ENCODE measurements at places on chromosomes 13 and 19. TPM values are rescaled to one million over a fixed set of nuclear protein-coding genes. Genes with fewer than 3 reads are reported as not detected.

Gene ICAM5
- polyA plus RNA-seq = not detected

Gene APLP1
- not detected for polyA plus RNA-seq

Gene CACNA1A
- polyA plus RNA-seq = 3.1 TPM

Gene MCEMP1
- 0.73 TPM for polyA plus RNA-seq

Gene TEX101
- not detected for polyA plus RNA-seq

Gene FFAR3
- not detected for polyA plus RNA-seq

Gene MIR17HG
- polyA plus RNA-seq = 0.16 TPM

Gene FPR3
- polyA plus RNA-seq = not detected

Gene WASF3
- polyA plus RNA-seq = not detected

Gene TEX26
- not detected for polyA plus RNA-seq

Gene PPAN
- polyA plus RNA-seq = 37.5 TPM

Gene ZNF784
- polyA plus RNA-seq = 2.4 TPM

Gene PPP1R13L
- polyA plus RNA-seq = 1.6 TPM

Gene SOX21
- polyA plus RNA-seq = not detected

Gene SMIM24
- polyA plus RNA-seq = not detected

Gene IGFL4
- not detected for polyA plus RNA-seq

Gene C1QTNF9B
- not detected for polyA plus RNA-seq

Gene ZNF581
- 79.3 TPM for polyA plus RNA-seq

Gene CYP4F2
- polyA plus RNA-seq = not detected

Gene RDH8
- not detected for polyA plus RNA-seq

Gene KIR2DL4
- polyA plus RNA-seq = not detected

Gene KLK13
- polyA plus RNA-seq = not detected

Gene ZNF442
- 2.3 TPM for polyA plus RNA-seq

Gene ADAMTSL5
- polyA plus RNA-seq = 0.21 TPM

Gene NLRP5
- polyA plus RNA-seq = not detected

Gene RELB
- 89.8 TPM for polyA plus RNA-seq

Gene ZBTB32
- 31.6 TPM for polyA plus RNA-seq

Gene SIGLEC10
- polyA plus RNA-seq = 83.2 TPM

Gene CBY2
- not detected for polyA plus RNA-seq

Gene GDF15
- polyA plus RNA-seq = not detected

Gene RFX2
- polyA plus RNA-seq = 3.1 TPM

Gene APOC4
- not detected for polyA plus RNA-seq

Gene IGFL1
- not detected for polyA plus RNA-seq

Gene CEACAM8
- polyA plus RNA-seq = not detected

Gene KLF16
- polyA plus RNA-seq = 1.8 TPM

Gene PABPC3
- polyA plus RNA-seq = 0.10 TPM

Gene ZNF540
- 5.1 TPM for polyA plus RNA-seq

Gene RXFP2
- not detected for polyA plus RNA-seq

Gene TRPM4
- not detected for polyA plus RNA-seq

Gene TMPRSS9
- not detected for polyA plus RNA-seq

Gene PRX
- polyA plus RNA-seq = 0.21 TPM

Gene NCR1
- 0.63 TPM for polyA plus RNA-seq

Gene MBOAT7
- polyA plus RNA-seq = 16.1 TPM

Gene PLK5
- not detected for polyA plus RNA-seq

Gene KRTDAP
- not detected for polyA plus RNA-seq

Gene NALCN
- not detected for polyA plus RNA-seq

Gene STARD13
- polyA plus RNA-seq = not detected

Data from IgD-negative memory B cell (primary cell).